ENCODE measurements at places on chromosomes 2 and 18.

DNA sequence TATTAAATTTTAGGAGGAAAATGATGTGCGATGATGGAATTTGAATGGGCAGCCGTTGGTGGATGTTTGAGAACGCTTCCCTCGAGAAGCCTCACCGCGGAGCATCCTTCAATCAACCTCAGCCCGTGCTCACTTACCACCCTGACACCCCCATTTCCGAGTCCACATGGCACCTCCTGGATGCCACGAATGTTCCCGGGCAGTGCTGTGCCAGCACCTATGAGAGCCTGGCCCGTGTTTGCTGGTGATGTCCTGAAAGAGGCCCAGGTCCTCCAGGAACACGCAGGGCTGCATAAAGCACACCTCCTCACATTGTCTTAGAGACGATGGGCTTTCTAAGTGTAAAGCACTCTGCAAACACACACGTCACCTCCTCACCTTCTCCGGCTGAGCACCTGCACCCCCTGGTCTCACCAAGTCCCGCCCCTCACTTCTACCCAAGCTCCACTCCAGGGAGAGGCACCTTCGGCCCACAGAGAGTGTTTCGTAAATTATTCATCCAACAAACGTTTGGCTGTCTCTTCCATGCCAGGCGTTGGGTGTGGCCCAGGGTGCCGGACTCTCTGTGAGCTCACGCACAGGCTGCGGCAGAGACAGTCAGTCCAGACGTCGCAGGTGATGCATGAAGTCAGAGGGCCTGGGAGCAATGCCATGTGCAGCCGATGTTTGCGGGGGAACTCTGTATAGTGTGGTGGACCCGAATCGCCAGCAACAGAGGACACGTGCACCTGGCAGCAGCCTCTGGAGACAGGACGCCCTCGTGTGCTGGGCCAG lies 150.0 kb downstream of the TPO start:
- no peak for DNase-seq

- peak; percentile 54 for DNase-seq
Measured at GRCh38 chr2:158006961-158007719, 94.5 kb upstream of the UPP2 start.

DNA sequence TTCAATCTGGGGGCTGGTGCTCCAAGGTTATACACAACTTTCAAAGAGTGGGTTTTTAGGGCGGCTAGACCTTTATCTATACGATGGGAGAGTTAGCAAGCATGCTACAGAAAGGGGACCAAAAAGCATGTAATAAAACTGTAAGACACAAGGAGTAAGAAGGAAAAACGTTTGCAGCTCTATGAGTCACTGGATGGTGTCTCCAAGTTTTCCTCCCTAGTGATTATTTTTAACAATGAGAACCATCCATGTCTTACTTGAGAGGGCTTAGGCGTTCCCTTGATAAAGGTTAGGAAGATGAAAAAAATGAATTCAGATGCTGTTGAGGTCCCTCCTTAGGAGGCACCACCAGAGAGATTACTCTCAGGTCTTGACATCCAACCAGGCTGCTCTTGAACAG lies 75.9 kb downstream of the HRH4 start:
- no peak for DNase-seq

DNA sequence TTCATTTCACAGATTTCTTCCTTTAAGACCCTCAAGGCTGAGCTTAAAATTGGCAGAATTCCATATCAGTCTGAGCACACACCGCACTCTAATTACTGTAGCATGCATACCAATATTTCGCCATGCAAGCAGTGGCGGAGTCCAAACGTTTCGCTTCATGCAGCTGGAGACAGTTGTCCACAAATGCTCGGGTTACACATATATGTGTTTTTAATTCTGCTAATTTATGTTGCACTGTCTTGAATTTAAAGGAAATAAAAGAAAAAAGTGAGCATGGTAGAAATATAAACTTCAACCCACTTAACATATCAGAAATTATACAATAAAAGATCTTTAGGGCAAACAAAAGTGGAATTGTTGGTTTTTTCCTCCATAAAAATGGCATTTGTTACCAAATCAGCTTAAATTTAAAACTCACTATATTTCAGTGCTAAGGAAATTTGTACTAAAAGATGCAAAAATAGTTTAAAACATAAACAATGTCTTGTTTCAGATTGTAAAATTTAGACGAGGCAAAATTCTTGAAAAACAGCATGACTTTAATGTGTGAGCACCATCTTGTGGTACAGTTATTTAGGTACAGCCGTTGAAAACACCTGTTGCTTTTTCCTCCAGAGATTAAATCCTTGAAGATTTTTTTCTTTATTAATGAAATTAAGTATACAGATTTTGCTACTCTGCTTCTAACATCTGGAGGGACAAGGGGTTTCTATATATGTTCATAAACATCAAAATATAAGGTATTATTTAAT lies 24.1 kb upstream of the KANSL1L start:
- DNase-seq: peak; percentile 64

DNA sequence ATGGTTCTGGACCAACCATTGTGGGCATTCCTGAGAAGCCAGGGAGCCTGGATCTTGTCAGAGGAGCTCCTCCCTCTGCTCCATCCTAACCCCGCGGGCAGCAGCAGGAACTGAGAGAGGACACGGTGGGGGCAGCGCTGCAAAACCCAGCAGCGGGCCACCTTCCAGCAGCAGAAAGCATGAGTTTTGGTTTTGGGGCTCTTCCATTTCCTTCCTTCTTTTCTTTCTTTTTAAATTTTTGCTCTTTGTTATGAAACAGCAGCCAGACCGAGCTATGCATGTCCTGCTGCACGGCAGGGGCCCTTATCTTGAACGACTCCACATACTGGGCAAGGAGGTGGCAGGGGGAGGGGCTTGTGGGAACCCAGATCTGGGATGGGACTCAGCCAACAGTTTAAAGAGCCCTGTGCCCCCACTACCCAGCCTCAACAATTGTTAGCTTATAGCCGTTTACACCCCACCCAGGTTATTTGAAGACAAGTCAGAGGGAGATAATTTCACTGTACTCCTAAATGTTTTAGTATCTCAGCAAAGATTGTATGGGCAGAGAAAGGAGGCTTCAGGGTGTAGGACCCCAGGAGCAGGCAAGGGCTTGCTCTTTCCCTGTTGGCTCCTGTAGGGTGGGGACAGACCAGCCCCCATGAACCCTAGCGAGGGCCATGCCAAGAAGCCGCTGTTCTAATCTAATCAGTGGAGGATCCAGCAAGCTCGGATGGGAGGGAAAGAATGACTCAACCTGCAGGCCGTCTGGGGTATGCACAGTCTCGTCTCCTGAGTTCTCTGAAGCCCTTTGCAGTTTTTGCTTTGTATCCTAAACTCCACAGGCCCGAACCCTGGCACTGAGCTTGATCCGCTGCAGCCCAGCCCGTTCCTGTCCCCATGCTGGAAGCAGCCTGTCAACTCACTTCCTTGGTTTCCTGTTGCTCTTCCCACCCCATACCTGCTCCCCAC lies 75.3 kb downstream of the LRRFIP1 start:
- no peak for DNase-seq

DNA sequence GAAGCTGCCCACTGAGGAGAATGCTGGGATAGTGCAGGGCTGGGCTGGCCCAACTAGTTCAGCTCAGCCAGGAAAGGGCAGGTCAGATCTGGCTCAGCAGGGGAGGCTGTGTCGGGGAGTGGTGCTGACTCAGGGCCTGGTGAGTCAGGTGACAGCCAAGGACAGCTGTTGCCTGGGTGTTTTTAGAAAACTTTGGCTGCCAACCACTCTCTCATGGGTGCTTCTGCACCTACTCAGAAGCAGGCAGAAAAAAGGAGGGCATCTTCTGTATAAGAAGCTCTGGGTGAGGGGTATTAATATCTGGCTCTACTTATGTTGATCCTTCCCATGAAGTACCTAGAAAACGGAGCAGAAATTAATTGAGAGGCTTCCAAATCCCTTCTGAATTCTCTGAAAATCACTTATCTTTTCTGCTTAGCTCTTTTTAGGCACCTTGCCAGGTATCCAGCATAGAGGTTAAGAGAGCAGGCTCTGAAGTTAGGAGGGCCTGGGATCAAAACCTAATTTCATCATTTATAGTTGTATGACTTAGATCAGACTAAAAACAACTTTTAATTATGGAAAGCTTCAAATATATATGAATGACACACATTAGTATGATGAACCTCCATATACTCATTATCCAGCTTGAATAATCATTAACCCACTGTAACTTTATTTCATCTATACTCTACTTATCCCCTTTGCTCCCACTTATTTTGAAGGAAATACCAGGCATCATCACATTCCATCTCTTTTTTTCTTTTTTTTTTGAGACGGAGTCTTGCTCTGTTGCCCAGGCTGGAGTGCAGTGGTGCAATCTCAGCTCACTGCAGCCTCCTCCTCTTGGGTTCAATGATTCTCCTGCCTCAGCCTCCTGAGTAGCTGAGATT lies 15.5 kb upstream of the RAB10 start:
- DNase-seq: peak; percentile 63

DNA sequence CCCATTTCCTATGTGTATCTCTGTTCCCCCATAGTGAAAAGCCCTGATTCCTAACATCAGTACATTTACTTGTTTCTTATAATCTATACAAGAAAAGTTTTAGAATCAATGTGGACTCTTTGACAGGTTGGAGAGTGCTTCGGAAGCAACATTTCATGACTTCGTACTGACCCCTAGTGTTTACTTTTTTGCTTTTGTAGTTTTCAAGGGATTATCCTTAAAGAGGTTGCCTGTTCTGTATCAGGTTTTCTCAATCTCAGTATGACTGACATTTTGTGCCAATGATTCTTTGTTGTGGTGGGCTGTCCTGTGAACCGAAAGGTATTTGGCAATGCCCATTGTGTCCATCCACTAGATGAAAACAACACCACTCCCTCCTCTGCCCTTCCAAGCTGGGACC lies 43.3 kb upstream of the SERPINB2 start:
- DNase-seq: peak; percentile 60

DNA sequence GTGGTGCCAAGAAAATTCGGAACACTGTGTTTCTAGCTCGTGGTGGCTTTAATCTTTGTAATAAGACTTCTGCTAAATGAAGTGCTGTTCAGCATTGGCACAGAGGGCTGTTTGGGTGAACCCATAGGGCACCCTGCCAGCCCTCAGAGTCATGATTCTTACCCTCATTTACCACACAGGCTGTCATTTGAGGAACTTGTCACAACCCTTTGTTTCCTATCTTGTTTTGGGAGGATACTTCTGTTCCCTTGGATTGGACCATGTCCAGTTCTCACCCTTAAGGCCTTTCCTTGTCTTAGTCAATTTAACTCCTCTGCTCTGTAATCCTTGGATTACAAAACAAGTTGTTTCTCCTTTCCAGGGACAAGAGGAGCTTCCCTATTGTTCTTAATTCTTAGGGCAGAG lies 225.7 kb downstream of the MTX2 start:
- DNase-seq: no peak

DNA sequence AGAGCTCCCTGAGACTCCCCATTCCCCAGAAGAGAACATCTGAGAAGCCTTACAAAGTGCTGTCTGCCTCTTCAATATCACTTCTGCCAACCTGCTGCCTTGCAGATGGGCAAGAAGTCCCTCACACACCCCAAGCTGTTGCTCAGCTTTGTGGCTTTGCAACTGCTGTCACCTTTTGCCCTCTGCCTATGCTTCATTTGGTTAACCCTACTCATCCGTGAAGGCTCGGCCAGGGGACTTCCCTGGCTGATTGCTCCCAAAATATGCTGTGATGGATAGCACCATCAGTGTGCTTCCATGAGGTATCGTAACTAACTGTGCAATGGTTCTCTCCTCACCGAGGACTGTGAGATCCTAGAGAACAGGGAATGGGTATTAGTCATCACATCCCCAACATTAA lies 88.9 kb upstream of the CYP1B1 start:
- DNase-seq: no peak

- no peak for DNase-seq
Measured at GRCh38 chr18:69220529-69220928, 180.2 kb upstream of the DOK6 start.

- DNase-seq: no peak
Measured at GRCh38 chr2:38120829-38121228, 44.9 kb upstream of the CYP1B1 start.

- DNase-seq: no peak
Measured at GRCh38 chr2:148042219-148042618, 21.3 kb downstream of the MBD5 start.

DNA sequence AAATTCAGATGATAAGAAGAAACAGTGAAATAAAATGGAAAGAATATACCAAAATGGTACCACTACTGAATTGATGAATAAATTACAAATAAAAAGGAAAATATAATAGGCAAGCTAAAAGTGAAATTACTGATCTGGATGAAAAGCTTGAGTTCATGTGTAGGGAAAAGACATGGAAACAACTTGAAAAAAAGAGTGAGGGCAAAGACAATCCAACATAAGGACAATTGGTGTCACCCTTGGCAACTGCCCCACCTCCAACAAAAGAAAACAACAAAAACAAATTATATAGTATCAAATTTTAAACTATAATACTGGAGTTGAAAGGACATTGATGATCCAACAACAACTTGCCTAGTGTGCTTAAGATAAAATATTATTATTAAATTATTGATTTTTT lies 37.6 kb downstream of the PPP1R1C start:
- DNase-seq: no peak

DNA sequence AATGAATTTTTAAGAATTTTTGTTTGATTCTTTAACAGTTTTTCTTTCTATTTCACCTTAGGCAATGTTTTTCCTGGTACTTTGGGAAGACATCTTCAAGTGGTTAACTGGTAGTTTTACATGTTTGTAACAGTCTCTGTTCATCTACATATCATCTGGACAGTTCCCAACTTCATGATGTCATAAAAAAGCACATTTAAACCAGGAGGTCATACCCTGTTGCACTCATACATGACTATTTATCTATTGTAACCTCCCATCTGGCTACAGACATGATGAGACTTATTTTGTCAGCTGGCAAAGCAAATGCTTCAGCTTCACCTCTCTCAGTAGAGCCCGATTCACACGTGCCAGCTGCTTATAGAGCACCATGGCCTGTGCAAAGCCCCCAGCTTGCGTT lies 99.8 kb upstream of the YPEL5 start:
- DNase-seq: no peak

DNA sequence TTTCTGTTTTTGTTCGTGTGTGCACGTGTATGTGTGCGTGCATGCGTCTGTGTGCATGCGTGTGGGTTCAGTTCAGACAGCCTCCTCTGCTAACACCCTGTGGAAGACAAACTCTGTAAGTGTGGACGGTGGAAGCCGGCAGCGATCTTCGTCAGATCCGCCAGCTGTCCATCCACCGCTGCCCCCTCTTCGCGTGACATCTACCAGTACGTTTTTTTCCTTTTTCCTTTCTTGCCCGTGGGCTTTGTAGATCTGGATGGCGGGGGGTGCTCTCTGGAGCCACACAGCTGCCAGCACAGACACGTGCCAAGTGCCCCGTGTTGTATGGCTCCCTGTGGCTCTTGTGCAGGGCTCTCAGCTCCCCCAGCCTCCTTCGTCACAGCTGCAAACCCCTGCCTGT lies 32.3 kb downstream of the ITGB1BP1 start:
- no peak for DNase-seq
